ENCODE measurements at places on chromosomes 4 and X.

DNA sequence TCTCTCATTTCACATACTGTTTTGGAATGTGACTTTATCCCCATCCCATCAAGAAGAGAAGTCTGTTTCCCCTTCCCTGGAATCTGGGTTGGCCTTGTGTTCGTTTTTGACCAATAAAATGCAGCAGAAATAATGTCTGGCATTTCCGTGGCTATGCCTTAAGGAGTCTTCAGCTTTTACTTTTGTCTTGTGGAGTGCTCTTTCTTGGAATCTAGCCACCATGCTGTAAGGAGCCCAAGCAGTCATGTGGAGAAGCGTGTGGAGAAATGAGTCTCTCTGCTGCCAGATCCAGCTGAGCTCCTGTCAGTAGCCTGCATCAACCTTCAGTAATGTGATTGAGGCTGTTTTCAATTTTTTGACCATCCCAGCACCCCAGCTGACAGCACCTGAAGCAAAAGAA, 84.4 kb upstream of the ARMCX2 start:
- no peak for DNase-seq

- DNase-seq, result no peak
Observed at GRCh38 chr4:36046026-36046425, 198.3 kb downstream of the ARAP2 start.

DNA sequence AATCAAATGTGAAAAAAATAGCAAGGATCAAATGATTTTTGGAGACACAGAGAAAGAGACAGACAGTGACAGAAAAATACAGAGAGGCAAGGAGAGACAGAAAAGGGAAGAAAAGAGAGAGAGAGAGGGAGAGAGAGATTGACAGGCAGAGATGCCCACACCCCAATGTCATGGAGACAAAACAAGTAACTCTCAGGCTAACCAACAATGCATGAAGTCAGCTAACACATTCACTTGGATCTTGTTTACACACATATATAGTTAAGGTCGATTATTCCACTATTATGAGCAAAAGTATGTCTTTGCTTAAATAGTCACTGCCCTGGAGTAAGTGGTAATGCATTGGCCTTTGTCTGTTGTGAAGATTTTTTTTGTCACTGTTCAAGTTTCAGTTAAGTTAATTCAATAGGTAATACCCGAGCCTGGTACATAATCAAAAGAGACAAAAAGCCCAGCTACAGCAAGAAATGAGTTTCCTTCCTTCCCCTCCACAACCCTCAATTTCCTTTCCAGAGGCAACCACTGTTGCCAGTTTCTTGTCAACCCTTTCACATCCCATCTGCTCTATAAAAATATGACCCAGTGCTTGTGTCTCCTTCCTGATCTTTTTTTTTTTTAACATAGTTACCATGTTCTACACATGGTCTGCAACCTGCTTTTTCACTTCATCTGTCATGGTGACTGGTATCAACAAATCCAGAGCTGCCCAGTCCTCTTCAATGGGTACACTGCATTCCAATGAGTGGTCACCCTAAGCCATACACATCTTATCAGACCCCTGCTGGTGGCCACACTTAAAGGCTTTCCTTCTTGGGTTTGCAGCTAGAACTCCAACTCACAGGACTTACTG, 52.1 kb downstream of the PROM1 start:
- no peak for DNase-seq

- no peak for DNase-seq
Observed at GRCh38 chr4:8860096-8860891, 11.3 kb downstream of the HMX1 start.

GRCh38 chrX:64456828-64457227, 61.6 kb upstream of the MTMR8 start:
- no peak for DNase-seq

GRCh38 chrX:78514852-78515251, 144.3 kb downstream of the RTL3 start:
- DNase-seq, result no peak

GRCh38 chr4:169080981-169081380, 70.9 kb upstream of the CBR4 start:
- DNase-seq, result no peak

- no peak for DNase-seq
Observed at GRCh38 chr4:71992571-71993312, 39.1 kb upstream of the NPFFR2 start.

GRCh38 chr4:27836523-27836922, 975.9 kb downstream of the STIM2 start:
- DNase-seq, result no peak

GRCh38 chr4:21697583-21697982, 251.0 kb downstream of the KCNIP4 start:
- DNase-seq, result no peak

GRCh38 chr4:44872246-44872645, 145.9 kb upstream of the GNPDA2 start:
- DNase-seq, result no peak

DNA sequence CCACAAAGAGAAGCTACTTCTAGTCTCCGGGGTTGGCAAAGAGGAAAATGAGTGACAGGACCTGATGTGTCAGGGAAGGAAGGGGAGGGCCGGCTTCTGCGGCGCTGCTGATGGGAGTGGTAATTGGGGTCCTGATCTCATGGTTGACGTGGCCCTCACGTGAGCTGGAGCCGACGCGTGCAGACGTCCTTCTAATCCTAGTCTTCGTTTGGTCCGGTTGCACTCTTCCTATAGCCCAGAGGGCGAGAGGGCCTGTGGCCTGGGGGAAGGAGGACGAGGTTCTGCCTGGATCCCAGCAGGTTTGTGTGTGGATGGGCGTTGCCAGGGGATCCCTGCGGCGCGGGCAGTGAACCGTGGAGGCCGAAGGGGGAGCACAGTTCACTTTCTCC, at the start of gene ARMCX1:
Gene ARMCX1 (plus strand): TSS at position 186 of the 389 bp plus-strand sequence. CDS start 2,384 bp downstream, outside the sequence.
- no peak for DNase-seq

GRCh38 chr4:33724685-33725084, 2519.6 kb downstream of the ARAP2 start:
- DNase-seq, result no peak

GRCh38 chrX:24268786-24269185, 45.1 kb downstream of the SUPT20HL2 start:
- no peak for DNase-seq

DNA sequence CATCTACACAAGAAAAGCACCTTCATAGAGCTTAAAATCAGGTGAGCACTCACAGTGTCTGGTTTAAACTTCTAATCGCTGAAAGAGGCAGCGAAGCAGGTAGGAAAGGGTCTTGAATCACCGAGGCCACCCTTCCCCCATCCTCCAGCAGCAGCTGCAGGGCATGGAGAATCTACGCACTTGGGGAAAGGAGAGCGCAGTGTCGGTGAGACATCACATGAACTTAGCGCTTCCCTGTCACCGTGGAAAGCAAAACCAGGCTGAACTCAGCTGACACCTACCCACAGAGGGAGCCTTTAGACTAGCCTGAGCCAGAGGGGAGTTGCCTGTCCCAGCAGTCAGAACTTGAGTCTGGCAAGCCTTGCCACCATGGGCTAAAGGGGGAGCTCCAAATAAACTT, 197.2 kb upstream of the ZFP42 start:
- DNase-seq, result no peak

GRCh38 chr4:52410971-52411370, 248.1 kb downstream of the USP46 start:
- no peak for DNase-seq

DNA sequence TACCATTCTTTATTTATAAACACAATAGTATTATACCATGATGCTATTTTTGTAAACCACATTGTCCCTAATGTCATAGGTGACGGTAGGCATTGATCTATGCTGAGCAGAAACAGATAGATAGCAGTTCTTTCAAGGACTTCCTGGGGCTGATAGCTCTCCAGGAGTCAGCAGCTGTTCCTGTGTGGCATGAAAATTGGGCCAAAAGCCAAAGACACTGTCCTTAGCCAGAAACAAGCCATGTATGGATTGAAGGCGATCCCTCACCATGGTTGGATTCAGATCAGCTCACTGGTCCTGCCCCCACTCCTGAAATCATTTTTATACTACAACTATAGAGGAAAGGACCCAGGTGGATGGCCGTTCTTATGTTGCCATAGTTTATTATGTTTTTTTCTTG, 53.6 kb downstream of the DDX60 start:
- no peak for DNase-seq

DNA sequence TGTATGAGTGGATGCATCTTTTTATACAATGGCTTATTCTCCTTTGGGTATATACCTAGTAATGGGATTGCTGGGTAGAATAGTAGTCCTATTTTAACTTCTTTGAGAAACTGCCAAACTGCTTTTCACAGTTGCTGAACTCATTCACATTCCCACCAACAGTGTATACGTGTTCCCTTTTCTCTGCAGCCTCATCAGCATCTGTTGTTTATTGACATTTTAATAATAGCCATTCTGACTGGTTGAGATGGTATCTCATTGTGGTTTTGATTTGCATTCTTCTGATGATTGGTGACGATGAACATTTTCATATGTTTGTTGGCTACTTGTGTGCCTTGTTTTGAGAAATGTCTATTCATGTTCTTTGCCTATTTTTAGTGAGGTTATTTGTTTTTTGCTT, 687.0 kb upstream of the EPHA5 start:
- DNase-seq, result no peak

- DNase-seq, result no peak
Observed at GRCh38 chr4:153038623-153039311, 102.6 kb downstream of the FHDC1 start.

GRCh38 chr4:170089274-170089667, 485 bp downstream of the AADAT start:
- DNase-seq, result no peak

GRCh38 chr4:155711556-155711955, 44.9 kb downstream of the GUCY1A1 start:
- no peak for DNase-seq

DNA sequence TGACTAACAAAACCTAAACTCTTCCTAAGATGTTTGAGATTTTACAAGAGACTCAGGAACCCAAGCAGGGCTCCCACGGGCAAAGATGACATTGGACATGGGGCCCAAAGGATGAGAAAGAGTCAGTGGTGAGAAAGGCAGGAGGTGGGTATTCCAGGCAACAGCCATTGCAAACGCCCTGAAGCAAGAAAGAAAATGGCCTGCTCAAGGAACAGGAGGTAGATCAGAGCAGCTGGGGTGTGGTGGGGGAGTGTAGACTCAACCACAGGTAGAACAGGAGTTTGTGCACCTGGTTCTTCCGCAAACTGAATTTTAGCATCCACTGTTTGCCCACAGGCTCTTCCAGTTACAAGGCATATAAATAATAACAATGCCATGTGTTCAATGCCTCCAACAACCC, 3.3 kb downstream of the PPP2R2C start:
- DNase-seq, result no peak

DNA sequence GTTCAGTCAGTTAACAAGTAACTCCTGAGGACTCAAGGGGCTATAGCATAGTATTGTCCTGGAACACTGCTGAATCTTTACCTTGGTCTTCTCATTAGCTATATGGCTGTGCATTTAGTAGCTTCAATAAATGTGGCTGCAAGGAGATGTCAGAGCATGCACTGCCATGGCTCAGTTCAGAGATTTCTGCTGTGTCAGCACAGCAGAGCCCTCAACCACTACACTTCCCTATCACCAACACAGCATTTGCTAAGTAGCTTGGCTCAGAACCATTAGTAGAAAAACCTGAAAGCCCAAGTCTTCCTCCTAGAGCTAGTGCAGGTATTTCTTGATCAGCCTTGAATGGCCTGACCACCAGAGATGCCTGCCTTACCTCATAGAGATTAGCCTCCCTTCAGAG, 466.0 kb downstream of the IDS start:
- DNase-seq, result no peak

Data from stimulated activated CD4-positive, alpha-beta T cell treated with anti-CD3 and anti-CD28 coated beads, Interleukin-12 subunit alpha, Interleukin-12 subunit beta, amount 100 ng/mL, for 24 hours (primary cell).